NCI-H226 (cell line): ENCODE measurements at places on chromosomes 16 and 17.
A peak's percentile ranks its signal among the peaks of the same experiment; 100 is the strongest.

- peak; percentile 41 for DNase-seq
Observed at GRCh38 chr17:66715745-66716156, 119.2 kb upstream of the CACNG5 start.

DNA sequence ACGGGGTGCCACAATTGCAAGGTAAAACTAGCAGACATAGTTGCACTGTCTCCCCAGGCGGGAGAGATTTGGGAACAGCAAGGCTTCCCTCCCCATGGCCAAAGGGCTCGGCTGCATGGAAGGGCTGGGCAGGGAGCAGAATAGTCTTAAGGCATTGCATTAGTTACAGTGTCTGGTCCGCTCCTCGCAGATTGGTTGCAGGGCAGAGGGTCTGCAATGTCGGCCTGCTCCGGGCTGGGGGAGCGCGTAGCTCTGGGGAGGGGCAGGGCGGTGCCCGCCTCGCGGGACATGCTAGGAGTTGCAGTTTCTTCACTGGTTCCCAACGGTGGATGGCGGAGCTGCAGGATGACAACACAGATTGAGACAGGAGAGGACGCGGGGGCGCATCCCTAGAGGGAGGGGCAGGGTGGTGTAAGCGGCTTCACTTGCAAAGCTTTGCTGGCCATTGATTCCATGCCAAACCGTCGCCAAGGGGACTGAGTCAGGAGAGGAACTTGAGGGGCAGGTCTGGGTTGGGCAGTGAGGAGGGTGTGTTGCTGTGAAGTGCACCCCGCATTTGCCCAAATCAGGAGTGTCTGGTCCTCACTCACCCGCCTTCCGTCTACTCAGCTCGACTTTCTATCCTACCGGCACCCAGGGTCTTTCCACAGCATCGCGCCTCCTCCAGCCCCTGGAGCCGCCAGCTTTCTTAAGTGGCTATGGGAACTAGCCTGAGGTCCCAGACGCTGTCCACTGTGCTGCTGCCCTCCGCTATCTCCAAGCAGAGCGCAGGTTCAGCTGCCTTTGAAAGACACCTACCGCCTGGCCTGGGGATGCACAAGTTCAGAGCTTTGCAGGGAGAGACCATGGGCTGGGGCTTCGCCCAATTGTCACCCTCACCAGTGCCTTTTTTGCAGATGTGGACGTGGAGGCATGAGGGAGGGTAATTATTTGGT is 1748.9 kb downstream of the TP53TG3F start:
- DNase-seq = no peak

DNA sequence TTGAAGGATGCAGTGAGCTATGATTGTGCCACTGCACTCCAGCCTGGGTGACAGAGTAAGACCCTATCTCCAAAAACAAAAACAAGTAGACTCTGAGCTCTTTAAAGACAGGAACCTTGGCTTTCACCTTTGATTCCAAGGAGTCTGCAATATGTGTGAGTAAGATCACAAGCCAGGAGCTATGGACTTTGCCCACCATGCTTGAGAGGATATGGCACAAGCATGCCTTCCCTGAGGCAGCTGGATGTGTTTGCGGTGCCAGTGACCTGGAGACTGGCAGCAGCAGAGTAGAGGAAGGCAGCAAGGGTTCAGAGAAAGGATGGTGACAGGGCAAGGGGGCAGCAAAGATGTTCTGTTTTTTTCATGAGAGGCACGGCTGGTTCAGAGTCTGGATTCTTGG is 14.5 kb upstream of the PRKCA start:
- no peak for DNase-seq

GRCh38 chr16:17747081-17747756 is 276.5 kb upstream of the XYLT1 start:
- no peak for DNase-seq

GRCh38 chr17:38597375-38597774 is 8.4 kb downstream of the SRCIN1 start:
- no peak for DNase-seq

- DNase-seq = peak; percentile 31
Observed at GRCh38 chr16:50537533-50538290, 10.5 kb upstream of the NKD1 start.

- DNase-seq = peak; percentile 25
Observed at GRCh38 chr17:17780922-17781590, 55.7 kb downstream of the SREBF1 start.

- peak; percentile 91 for DNase-seq
Observed at GRCh38 chr17:42518755-42519545, 17.1 kb upstream of the NAGLU start.

DNA sequence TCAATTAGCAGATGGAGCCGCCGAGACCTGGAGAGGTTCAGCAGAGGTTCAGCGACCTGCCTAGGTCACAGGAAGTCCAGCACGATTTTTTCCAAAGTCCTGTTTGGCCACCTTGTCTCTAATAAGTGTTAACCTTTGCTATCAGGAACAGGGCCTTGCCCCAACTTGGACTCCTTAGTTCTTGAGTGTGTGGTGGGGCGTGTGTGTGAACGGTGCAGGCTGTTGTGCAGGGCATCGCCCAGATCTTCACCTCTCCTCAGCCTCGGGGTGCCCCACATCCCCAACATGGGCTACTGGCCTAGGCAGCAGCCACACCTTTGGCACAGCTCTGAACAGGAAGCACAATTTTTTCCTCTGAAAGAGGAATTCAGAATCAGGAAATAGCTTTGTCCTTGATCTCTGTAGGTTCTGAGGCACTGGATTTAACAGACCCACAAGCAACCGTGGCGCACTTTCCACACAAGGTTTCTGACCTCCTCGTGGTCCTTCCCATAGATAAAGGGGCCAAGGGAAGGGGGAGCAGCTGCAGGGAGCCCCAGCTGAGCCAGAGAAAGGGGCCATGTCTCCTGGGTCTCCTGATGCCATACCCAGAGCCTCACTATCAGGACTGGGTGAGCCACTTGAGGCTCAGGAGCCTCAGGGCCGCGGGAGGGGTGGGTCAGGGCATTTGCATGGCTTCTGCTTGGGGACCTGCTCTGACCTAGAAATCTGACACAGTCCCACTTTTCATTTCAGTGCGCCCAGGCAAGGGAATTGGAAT is 10.4 kb downstream of the MPRIP start:
- DNase-seq = no peak

GRCh38 chr17:56943505-56944125 is 17.2 kb downstream of the COIL start:
- DNase-seq = no peak

DNA sequence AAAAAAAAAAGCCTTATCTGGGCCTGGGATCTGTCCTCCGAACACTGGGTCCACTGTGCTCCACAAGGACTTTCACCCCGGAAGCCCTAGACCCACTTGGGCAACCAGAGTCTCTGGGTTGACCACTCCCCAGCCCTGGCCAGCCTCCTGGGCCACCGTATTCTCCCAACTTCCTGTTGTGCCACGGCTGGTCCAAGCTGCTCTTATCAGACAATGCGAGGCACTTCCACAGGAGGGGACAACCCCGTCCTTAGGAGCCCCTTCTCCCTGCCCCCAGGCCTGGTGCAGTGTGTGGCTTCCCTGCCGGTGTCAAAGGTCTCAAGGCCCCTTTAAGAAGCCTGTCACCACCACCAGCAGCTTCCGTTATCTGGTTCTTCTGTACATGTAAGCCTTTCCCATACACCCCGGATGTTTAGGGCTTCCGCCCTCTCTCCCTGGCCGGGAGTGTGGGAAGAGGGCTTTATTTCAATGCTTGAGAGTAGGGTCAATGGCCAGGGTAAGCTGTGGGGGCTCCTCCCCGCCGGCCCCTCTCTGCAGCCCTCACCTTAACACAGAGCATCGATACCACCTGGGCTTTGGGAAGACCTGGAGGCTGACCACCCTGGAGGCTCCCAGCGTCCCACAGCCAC is 313.0 kb downstream of the SEC14L1 start:
- DNase-seq = no peak

- no peak for DNase-seq
Observed at GRCh38 chr16:83899978-83900377, 1.1 kb downstream of the MLYCD start.

- no peak for DNase-seq
Observed at GRCh38 chr16:16100631-16101030, 122.7 kb downstream of the ABCC6 start.

- peak; percentile 39 for DNase-seq
Observed at GRCh38 chr17:74368341-74369081, 1.2 kb downstream of the GPR142 start.

DNA sequence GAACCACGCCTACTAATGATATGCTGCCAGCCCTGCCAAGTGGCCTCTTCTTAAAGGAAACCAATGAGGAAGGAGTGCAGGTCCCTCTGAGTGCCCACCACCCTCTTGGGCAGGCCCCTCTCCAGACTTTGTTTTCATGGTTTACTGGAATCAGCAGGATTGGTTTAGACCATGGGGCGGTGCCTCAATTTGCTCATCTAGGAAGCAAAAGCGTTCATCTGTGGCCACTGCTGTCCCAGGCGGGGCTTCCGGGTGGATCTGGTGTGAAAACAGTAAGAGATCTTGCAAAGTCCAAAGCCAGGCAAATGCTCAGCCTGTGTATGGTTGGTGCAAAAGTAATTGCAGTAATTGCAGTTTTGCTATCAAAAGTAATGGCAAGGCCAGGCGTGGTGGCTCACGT is 71.3 kb downstream of the AMFR start:
- no peak for DNase-seq

DNA sequence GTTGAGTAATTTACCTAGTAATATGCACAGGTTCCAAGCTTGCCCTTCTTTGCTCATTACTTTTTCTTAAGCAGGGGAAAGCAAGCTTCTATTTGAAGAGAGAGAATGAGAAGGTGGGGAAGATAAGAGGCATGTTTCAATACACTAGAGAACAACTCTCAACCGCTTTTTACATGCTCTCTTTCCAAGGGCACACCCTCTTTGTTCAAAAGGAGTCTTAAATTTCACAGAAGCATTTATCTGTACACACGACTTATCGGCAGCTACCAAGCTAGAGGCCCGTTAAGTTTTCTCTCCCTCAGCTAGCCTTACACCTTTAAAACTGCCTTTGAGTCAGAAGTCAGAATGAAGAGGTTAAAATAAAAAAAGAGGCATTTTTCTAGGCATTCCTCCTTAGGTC is 79.6 kb downstream of the STH start:
- DNase-seq = no peak

DNA sequence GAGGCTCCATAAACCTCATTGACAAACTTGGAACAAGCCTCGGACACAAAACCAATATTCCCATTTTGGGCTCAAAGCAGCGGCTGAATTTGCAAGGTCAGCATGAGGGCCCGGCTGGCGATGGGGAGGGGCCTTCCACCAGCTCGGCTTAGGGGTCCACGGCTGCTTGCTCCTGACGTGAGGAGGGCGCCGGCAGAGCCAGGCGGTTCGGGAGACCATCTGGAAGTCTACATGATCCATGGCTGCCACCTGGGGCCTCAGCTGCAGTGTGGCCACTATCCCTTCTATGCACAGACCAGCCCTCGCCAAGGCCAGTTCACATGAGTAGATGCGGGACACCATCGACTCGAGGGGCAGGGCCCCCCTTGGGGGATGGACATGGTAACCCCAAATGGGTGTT is 39.1 kb downstream of the NDEL1 start:
- DNase-seq = no peak

DNA sequence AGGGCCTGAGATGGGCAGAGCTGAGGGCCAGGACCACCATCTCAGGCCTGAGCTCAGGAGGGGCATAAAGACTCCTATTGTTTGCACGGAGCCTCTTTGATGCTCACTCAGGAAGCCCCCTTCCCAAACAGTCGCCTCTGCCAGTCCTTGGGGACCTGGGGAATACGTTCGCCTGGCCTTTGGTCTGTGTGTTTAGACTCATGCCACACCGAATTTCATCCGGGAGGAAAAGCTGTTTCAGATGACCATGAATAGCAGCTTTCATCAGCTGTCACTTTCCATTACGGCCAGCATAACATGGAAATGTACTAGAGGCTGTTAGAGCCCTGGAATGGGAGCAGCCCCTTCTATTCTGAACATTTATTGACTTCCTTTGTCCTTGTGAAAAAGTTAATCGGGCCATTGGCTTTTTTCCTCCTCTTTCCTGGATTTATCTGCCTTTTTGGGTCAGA is 139.0 kb downstream of the HS3ST3A1 start:
- no peak for DNase-seq

DNA sequence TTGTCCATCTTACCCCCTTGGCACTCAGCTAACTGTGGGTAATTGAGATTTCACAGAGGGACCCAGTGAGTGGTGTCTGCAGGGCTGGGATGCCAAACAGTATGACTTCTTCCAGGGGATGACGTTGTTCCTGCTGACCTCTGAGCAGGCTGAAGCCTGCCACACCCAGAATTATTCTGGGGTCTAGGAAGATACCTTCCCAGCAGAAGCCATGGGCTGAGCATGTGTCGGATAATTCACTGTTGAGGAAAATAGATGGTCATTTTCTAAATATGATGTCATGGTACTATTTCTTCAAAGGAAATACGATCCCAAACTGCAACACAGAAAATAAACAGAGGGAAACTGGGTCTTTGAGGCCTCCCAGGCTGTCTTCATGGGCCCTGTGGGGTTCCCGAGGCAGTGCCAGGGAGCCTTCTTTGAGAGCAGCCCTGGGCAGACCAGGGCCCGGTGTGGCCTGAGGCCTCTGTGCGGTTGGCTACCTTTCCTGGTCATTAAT is 17.4 kb downstream of the WNT9B start:
- no peak for DNase-seq

DNA sequence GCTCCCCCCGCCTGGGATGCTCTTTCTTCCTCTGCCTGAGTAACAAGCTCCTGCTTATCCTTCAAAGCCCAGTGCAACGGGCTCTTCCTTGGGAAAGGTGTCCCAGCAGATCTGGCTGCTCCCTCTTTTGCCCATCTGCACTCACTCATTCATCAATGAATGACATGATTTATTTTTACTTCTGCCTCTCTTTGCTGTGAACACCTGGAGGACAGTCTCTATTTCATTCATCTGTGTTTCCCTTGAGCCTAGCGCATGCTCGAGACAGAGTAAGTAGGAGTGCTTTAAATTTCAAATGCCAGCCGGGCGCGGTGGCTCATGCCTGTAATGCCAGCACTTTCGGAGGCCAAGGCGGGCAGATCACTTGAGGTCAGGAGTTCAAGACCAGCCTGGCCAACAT is 22.0 kb upstream of the GINS2 start:
- no peak for DNase-seq

GRCh38 chr17:43881181-43881580 is 26.2 kb downstream of the MPP2 start:
- DNase-seq = no peak

- DNase-seq = no peak
Observed at GRCh38 chr17:29177541-29177870, 2.7 kb downstream of the MYO18A start.
